Upper lobe of left lung (tissue), 6 donors: ENCODE measurements at places on chromosomes 4 and X. TPM values are rescaled to one million over a fixed set of nuclear protein-coding genes. Genes with fewer than 3 reads are reported as not detected.

DNA sequence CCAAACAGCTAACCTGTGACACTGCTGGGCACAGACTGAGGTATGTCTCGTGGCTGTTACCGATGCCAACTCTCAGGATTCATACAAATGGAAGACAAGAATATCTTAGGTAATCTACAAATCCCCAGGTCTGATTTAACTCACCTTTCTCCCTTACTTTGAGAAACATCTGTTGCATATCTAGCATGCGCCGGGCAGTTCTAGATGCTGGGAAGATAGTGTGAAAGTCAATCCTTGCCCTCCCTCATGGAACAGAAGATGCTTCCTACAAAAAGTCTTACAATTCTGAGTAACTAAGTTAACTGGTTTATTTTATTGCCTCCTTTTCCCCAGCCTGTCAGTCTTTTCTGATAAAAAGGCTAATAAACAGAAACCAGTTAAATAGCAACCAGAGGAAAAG lies 212.2 kb upstream of the FAT1 start:
- no peak for DNase-seq
- no peaks in the 10 kb centered on the region for H3K36me3 ChIP-seq
- H3K4me3 ChIP-seq, result no peak overlapping the region
- H3K4me1 ChIP-seq, result peaks cover 9% of the 10 kb centered on the region
- no peaks in the 10 kb centered on the region for H3K27me3 ChIP-seq

The EVC2 gene
- 3.2 TPM for total RNA-seq

The PABPC1L2B gene
- not detected for total RNA-seq

The ACOT9 gene
- 44.2 TPM for total RNA-seq

The EXOC1 gene
- 34.6 TPM for total RNA-seq
